ENCODE measurements at places on chromosomes 4 and X.

GRCh38 chr4:74038086-74038424 is 434 bp downstream of the CXCL3 start:
- no peak for DNase-seq

DNA sequence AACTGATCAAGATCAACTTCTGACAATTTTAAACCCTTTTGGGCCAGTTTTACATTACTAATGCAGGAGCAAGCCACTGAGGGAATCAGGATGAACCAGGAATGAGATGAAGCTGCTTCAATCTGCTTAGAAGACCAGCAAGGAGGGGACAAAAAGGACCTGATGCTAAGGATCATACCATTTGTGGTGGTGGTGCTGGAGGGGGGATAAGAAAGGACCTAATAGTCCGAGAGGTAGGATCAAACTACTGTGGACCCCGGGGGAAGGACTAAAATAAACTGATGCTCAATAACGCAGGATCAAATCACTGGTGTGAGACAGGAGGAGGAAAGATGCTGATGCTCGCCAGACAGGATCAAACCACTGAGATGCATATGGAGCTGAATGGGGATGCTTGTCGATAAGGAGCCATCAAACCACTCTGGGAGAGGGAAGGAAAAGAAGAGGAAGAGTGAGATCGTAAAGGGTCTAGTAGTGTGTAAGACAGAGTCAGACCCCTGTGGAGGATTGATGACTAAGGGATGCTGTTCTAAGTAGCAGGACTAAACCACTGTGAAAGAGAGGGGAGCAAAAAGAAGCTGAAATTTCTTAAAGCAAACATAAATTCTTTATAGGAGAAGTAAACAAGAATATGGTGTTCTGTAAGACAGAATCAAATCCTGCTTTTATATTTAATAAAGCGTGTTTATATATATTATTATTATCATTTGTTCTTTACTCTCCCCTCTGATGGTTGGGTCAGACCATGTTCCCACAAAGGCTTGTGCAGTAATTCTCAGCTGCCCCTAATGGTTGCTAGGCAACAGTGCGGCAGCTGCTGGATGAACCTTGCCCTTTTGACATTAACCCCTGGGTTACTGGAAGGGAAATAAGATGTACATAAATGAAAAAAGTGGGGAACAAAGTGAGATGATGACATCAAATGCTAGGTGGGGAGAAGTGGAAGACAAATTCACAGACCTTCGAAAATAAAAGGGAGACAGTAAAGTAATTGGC is 432.5 kb upstream of the FGF16 start:
- no peak for DNase-seq

- no peak for DNase-seq
Observed at GRCh38 chr4:11566444-11567022, 137.8 kb upstream of the HS3ST1 start.

- DNase-seq = no peak
Observed at GRCh38 chrX:793216-793770, 162.7 kb downstream of the SHOX start.

- DNase-seq = no peak
Observed at GRCh38 chr4:162056990-162057389, 106.8 kb downstream of the FSTL5 start.

DNA sequence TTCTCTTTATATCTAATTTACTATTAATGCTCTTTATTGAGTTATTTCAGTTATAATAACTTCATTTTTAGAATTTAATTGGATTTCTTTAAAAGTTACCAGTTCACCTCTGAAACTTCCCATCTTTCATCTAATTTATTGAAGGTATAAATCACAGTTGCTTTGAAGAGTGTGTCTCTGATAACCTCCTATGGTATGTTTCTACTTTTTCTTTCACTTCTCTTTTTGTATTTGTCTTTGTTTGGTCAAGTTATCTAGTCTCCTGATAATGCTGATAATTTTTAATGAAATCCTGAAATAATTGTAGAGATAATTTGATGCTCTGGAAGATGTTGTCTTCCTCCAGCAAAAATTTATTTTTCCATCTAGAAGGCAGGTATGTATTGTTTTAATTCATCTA is 141.6 kb upstream of the NPY2R start:
- DNase-seq = no peak

GRCh38 chr4:176622251-176622948 is 170.3 kb downstream of the VEGFC start:
- no peak for DNase-seq

GRCh38 chr4:13367244-13367643 is 116.9 kb downstream of the RAB28 start:
- DNase-seq = no peak

GRCh38 chr4:28313729-28314713 is 1453.4 kb downstream of the STIM2 start:
- no peak for DNase-seq

- no peak for DNase-seq
Observed at GRCh38 chr4:70522626-70523025, 4.3 kb downstream of the AMTN start.

- DNase-seq = no peak
Observed at GRCh38 chr4:100985576-100985975, 361.8 kb downstream of the PPP3CA start.

DNA sequence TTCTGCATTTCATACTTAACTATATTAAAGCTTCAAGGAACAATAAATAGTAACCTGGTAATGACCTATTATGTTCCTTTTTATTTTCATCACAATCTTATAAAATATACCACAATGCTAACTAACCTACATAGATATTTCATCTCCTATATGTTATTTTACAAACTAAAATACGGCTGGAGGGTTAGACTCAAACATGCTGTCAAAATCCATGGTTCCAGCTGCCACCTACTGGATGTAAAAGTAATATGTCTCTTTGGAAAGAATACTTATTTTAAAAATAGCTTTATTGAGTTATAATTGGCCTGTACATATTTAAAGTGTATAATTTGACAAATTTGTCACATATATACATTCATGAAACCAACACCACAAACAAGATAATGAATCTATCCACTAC is 15.0 kb downstream of the RGN start:
- DNase-seq = peak; percentile 21

DNA sequence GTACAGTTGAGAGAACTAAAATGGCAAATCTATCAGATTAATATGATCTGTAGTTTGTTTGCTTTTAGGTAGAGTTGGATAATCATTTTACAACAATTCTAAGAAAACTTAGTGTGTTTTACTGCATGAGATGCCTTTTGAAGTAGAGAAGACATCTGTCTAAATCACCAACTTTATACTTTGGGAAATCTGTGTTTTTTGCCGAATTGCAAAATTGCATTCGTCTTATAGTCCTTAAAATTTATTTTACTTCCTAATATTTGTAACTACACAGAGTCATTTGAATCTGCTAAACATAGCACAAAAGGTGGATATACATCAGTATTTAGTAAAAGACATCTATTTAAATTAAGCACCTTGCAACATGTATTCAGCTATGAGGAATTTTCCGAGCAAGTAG is 100.0 kb downstream of the CCSER1 start:
- no peak for DNase-seq

DNA sequence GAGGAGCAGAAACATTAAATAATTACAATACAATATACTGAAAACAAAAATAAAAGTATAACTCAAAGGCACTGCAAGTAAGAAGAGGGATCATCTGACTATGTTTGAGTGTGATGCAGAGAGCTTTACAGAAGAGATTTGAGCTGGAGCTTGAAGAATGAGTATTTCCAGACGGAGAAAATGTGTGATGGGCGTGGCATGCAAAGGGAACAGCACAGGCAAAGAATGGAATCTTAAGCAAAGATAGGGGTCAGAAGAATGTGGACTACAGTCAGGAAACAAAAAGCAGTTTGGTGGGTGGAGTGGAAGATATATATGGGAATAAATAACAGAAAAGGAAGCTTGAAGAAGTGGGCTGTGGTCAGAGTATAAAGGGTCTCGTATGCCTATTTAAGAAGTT is 45.5 kb downstream of the OPHN1 start:
- no peak for DNase-seq

DNA sequence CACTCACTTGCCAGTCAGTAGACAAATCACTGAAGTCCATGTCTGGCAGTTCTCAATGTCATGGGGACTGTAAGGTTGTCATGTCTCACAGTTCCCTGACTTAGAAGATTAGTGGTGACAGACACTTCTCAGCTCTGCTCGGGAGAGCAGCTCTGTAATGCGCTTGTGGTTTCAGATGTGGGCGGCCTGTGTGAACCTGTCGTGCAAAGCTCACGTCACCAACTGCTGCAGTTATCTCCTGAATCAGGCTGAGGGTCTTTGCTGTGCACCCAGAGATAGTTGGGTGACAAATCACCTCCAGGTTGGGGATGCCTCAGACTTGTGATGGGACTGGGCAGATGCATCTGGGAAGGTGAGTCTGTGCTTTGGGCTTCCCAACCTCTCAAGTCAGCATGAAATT is at the start of gene IL9R:
TSS of gene IL9R (plus strand) at position 261 of the 400 bp plus-strand sequence. CDS start at position 325, 64 bp downstream.
- peak; percentile 68 for DNase-seq

- no peak for DNase-seq
Observed at GRCh38 chr4:38534344-38535045, 129.5 kb upstream of the KLF3 start.

- no peak for DNase-seq
Observed at GRCh38 chr4:89303814-89304388, 3.7 kb downstream of the GPRIN3 start.

GRCh38 chr4:26779674-26780073 is 81.0 kb upstream of the STIM2 start:
- DNase-seq = no peak

GRCh38 chr4:6119507-6120020 is 80.8 kb downstream of the JAKMIP1 start:
- DNase-seq = no peak

DNA sequence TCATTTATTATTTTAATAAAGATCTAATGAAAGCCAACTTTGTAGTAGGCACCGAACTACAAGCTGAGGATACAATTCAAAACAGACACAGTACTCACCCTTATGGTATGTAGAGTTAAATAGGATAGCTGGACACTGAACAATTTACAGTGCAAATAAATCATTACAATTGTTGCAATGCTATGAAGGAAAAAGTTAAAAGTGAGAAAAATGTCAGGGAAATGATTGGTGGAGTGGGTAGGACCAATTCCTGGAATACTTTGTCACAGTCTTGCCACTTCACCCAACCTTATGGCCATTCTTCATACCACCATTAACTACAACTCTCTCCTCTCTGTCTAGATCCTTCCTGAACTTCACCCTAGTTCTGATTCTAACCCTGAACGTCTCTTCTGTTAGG is 70.1 kb upstream of the CCSER1 start:
- no peak for DNase-seq

Data from activated CD4-positive, alpha-beta T cell treated with anti-CD3 and anti-CD28 coated beads, Interleukin-10, Interleukin-2, amounts not matched to agents 100 ng/mL and 50 ng/mL, durations not matched to agents 16 hours and 8 hours (primary cell).